CD14-positive monocyte (primary cell): ENCODE measurements at places on chromosomes 5 and 9.

DNA sequence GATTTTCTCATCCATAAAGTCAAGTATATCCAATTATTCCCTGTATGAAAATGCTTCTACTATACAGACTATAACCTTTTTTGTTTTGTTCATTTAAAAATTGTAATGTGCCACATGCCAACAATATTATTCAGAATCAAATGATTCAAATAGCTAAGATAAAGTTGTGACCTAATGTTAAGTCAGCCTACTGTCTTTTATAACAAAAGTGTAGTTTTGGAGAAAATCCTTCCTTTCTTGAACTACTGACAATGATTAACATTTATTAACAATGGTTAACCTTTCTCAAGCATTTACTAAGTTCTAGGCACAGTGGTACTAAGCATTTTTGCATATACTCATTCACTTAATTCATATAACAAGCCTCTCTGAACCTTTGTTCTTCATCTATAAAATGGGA is 25.0 kb downstream of the CSF2 start:
- no peak for DNase-seq

DNA sequence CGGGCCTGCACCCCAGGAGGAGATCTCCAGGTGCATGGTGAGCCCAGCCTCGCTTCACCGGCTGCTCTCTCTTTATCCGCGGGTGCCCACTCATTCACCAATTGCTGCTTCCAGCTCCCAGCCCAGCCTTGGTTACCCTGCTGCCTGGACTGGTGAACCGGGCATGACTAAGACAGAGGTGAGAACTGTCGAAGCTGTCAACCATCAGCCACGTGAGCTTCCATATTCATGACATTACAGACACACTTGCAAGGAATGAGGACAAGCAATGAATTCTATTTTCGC is 220.5 kb downstream of the ROR2 start:
- no peak for DNase-seq

- no peak for DNase-seq
Measured at GRCh38 chr9:131628459-131629225, 83.3 kb downstream of the PRRT1B start.

DNA sequence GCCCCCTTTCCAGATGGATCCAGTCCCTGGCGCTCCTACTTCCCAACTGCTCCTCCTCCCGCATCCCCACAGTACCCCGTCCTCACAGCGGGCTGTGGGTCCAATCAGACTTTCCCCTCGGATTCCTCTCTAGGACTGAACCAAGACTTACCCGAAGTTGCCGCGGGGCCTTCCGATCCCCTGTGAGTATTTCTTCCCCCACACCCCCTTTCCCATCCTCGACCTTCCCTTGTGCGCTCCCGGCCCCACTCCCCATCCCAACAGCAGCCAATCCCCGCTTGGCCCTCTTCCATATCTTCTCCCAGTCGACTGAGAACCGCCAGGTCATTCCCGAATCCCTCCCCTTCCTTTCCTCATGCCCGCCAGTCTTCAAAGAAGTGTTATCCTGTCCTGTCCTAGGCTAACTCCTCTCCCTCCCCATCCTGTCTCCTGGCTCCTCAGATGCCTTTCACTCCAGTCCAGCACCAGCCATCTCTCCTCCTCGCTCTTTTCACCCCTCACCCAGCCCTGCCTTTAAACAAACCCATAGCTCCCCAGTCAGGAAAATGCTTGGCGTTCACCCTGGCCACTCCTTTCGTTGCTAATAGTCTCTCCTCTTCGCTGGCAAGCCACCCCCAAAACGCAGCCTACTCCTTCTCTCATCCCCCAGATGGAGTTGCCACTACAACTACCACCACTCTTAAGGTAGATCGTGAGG is 646 bp downstream of the SWI5 start:
- DNase-seq, result no peak

DNA sequence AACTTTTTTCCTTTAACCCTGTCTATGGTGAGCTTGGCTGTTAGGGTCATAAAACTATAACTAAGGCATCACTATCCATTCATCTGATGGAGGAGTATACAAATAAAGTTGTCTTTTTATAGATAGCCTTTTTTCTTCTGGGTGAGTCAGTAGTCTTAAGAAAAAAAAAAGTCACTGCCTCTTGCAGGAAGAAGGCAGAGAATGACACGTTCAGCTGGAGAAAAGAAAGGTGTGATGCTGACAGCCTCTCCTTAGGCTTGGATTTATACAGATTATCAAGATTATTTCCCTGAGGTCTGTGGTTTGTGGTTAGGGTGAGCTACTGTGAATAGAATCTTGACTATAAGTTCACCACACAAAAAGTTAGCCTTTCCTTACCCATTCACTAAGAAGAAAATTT is 23.0 kb downstream of the EPB41L4B start:
- DNase-seq, result no peak

DNA sequence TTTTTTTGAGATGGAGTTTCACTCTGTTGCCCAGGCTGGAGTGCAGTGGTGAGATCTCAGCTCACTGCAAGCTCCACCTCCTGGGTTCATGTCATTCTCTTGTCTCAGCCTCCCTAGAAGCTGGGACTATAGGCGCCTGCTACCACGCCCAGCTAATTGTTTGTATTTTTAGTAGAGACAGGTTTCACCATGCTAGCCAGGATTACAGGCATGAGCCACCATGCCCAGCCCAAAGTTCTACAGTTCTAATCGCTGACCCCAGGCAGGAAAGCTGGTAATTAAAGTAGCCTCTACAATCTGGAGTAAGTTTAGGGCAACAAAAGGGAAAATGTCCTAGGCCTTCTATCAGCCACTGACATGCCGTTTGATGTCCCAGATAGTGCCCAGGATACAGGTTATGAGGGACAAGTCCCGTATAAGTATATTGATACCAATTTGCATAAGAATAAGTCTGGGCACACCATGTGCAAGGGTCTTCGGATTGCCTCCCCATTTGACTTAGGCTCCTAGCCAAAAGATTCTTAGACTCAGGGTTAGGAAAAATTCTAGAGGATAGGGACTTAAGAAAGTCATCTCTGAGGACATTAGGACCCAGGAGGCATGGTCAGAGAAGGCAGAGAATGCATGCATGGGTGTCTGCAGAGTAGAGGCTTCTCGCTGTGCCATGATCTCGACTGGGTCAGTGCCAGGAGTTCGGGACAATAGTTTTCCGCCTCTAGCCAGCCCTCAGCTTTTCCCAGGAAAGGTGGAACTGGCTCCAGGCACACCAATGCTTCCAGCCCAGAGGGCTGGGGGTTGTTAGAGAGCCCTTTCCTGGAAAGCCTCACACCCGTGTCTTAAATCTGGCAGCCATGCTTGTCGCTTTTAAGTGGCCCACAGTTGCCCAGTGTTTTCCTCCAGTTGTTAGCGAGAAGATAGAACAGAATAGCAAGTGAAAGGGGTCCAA is 1111.1 kb downstream of the TAF11L14 start:
- no peak for DNase-seq

- DNase-seq, result no peak
Measured at GRCh38 chr9:16247188-16247875, 623.1 kb downstream of the BNC2 start.

GRCh38 chr5:124658867-124659557 is 87.4 kb downstream of the ZNF608 start:
- DNase-seq, result peak; percentile 63

DNA sequence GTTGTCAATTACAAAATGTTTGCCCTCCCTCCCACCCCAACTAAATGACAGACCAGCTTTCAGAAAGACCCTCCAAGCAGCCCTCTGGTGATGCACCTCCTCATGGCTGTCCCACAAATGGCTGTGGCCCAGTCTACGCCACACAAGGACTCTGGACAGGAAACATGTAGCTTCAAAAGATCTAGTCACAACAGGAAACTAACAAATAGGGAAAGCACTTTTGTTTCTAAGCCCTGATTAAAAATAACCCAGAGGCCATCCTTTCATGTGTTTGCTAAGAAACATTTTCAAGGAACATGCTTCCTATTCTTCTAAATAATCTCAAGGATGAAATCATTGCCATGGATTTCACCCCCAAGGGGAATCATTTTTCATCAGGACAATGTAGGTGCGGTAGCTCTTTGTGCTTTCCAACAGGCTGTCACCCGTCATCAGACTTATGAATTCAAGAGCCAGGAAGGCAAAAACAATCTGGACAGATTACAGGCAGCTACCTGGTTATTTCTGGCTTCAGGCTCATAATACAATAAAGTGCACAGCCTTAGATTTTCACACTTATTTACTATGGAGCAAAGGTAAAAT is 20.1 kb downstream of the PCSK1 start:
- DNase-seq, result no peak

DNA sequence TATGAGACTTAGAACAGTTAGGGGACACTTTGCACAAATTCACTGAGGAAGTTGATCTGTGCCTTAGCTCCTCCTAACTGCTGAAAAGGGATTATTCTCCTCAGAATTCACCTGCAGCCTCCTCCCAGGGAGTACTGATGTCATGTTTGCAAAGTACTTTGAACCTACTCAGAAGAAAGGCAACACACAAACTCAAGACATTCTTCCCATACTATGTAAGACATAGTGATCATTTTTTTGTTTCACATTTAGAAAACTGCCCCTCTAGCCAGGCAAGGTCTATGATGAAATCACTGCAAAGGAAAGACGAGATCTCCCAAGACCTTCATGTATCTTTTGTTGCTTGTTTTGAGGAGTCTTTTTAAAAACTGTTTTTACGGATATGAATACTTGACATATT is 10.6 kb upstream of the VLDLR start:
- DNase-seq, result no peak

DNA sequence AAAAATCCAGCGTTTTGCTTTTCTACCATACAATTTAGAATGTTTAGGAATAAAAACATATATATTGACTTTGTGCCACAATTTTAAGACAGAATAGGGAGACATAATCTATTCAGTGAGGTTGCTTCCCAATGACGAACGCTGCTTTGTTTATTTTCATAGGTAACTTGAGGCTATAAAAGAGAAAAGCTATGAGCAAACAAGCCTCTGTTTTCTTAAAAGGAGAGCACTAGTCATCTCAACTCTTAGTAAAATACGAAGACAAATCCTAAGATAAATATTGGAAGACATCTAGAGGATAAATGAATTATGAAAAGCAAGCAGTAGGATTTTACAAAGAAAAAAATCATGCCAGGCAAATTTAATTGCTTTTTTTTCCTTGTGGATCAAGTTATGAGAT is 363.6 kb downstream of the ANXA1 start:
- no peak for DNase-seq

DNA sequence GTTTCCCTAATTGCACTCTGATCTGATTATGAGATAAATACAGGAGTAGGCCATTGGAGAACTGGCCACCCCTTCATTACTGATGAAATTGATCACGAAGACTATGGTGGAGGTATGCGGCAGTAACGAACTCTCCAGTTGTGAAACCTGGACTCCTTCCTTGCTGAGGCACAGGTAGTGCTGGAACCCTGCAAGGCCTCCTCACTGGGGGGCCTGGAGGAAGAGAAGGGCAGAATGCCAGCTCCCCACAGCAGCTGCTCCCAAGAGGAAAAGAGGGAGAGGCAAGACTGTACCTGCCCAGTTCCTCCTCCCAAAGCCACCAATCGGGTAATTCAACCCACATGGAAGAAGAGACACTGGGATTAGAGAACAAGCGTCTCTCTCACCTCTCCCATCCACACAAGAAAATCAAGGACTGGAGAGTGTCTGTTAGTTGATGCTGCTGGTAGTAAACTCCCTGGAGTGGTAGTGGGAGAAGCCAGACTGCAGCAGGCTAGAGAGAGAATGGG is 19.1 kb upstream of the TRIO start:
- no peak for DNase-seq

- DNase-seq, result no peak
Measured at GRCh38 chr5:176650354-176650884, 3.1 kb downstream of the TSPAN17 start.

DNA sequence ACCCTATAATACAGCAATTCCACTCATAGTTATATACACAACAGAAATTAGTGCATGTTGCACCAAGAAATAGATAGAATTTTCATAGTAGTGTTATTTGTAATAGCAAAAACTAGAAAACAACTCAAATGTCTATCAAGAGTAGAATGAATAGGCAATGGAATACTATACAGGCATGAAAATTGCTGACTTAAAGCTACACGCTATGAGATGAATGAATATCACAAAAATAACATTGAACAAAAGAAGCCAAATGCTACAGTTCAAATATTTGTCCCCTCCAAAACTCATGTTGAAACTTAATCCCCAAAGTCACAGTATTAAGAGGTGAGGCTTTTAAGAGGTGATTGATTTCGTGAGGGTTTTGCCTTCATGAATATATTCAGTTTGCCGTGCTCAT is 215.1 kb downstream of the FRMD3 start:
- DNase-seq, result no peak

- DNase-seq, result no peak
Measured at GRCh38 chr5:57033103-57033502, 81.2 kb upstream of the MIER3 start.

DNA sequence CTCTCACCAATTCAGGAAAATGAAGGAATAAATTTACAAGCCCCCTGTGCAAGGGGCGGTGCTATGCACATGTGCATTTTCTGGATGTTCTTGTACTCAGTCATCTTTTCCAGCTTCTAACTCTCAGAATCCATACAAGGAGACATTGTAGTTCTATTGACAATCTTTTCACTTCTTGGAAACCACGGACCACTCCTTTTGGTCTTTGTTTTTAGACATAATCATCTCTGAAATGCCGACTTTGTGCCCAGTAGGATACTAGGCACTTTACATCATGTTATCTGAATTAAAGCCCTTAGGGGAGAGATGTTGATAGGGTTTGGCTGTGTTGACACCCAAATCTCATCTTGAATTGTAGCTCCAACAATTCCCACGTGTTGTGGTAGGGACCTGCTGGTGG is 322.6 kb upstream of the WWC1 start:
- no peak for DNase-seq

DNA sequence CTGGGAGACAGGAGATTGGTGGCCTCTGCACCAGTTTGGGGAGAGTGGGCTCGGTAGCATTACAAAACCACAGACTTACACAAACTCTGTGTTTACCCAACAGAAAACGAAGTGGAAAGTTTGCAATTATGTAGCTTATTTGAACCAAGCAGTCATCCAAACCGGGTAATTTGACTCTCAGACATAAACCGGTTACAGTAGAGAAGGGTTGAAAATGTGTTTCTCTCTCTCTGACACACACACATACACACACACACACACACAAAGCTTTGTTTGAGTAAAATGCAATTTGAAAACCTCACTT is 97.1 kb upstream of the ZNF608 start:
- DNase-seq, result no peak

DNA sequence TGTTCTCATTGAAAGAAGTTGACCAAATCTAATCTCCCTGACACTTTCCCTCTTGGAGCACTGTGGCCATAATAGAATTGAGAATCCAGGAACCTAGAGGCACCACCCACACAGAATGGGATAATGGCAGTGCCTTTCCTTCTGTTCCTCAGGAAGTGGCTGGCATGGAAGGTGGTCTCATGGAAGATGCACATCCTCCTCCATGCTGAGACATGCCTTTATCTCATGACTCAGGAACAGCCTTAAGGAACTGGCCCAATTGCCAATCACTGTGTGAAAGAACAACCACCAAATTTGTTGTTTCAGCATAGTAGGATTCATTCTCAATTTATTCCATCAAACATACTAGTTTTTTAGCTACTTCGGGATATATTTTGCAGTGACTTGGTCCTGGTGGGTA is 137.5 kb upstream of the RASGRF2 start:
- no peak for DNase-seq
